ENCODE measurements at places on chromosomes 7 and 10. TPM values are rescaled to one million over a fixed set of nuclear protein-coding genes. Genes with fewer than 3 reads are reported as not detected.

Gene LIMK1
- total RNA-seq = 28.4 TPM

Gene PNLIPRP1
- not detected for total RNA-seq

Gene CALML3
- not detected for total RNA-seq

Gene ANXA8
- 30.3 TPM for total RNA-seq

Gene SP4
- total RNA-seq = 1.1 TPM

Gene HPSE2
- total RNA-seq = not detected

Gene NUTM2B
- 0.34 TPM for total RNA-seq

Gene SEMA3D
- total RNA-seq = 0.03 TPM

Gene VPS37D
- 6.6 TPM for total RNA-seq

Gene FKBP6
- total RNA-seq = not detected

Gene NKX1-2
- total RNA-seq = 0.06 TPM

Gene ZNF138
- 3.3 TPM for total RNA-seq

Gene EPHA1
- total RNA-seq = 0.29 TPM

Gene PURB
- total RNA-seq = 13.0 TPM

Gene PTF1A
- total RNA-seq = not detected

Gene FAM131B
- 0.65 TPM for total RNA-seq

Gene SMKR1
- total RNA-seq = 10.1 TPM

Gene ZNF487
- 7.1 TPM for total RNA-seq

Gene TMEM213
- total RNA-seq = not detected

Gene NDUFA5
- total RNA-seq = 31.6 TPM

Gene PRXL2A
- 43.9 TPM for total RNA-seq

Gene ARMS2
- not detected for total RNA-seq

Gene LIPK
- not detected for total RNA-seq

Gene ASAH2B
- total RNA-seq = 4.6 TPM

Gene SFRP5
- total RNA-seq = 1.8 TPM

Gene GPNMB
- total RNA-seq = 3.4 TPM

Gene COL13A1
- total RNA-seq = 0.36 TPM

Gene ENTPD1
- not detected for total RNA-seq

Gene MYL10
- total RNA-seq = not detected

Gene TMEM236
- 0.05 TPM for total RNA-seq

Gene EBLN1
- total RNA-seq = not detected

Gene HTR7
- not detected for total RNA-seq

Gene DDC
- total RNA-seq = 0.75 TPM

Gene MUC3A
- total RNA-seq = 18.5 TPM

Gene ADCY1
- 2.4 TPM for total RNA-seq

Gene MYOF
- total RNA-seq = 183 TPM

Gene PRKCQ
- total RNA-seq = 3.5 TPM

Gene FAM185A
- total RNA-seq = 6.5 TPM

Gene SEC31B
- 1.3 TPM for total RNA-seq

Gene KNDC1
- 1.4 TPM for total RNA-seq

Gene C10orf67
- 0.17 TPM for total RNA-seq

Gene NRP1
- total RNA-seq = 78.6 TPM

Gene NPFFR1
- not detected for total RNA-seq

Gene PRR15
- total RNA-seq = 2.3 TPM

Gene PNLIP
- total RNA-seq = not detected

Gene OPALIN
- total RNA-seq = not detected

Gene CHAT
- total RNA-seq = not detected

Gene GBX1
- not detected for total RNA-seq

Gene IL6
- total RNA-seq = 1.0 TPM

Gene OGDHL
- 0.13 TPM for total RNA-seq

Gene VAX1
- total RNA-seq = 1.5 TPM
